NCI-H187 (cell line): ENCODE measurements at places on chromosomes 7 and 10.

GRCh38 chr7:133007961-133008360 lies 73.9 kb downstream of the CHCHD3 start:
- no peak for DNase-seq

- DNase-seq: no peak
Measured at GRCh38 chr10:69047111-69047832, 40.6 kb upstream of the SRGN start.

GRCh38 chr10:61847087-61847486 lies 54.4 kb upstream of the ARID5B start:
- no peak for DNase-seq

GRCh38 chr7:137642472-137642871 lies 204.3 kb downstream of the DGKI start:
- no peak for DNase-seq

- DNase-seq: peak; percentile 54
Measured at GRCh38 chr7:137820677-137821420, 25.9 kb downstream of the DGKI start.

GRCh38 chr7:40519009-40519408 lies 384.2 kb downstream of the SUGCT start:
- no peak for DNase-seq

DNA sequence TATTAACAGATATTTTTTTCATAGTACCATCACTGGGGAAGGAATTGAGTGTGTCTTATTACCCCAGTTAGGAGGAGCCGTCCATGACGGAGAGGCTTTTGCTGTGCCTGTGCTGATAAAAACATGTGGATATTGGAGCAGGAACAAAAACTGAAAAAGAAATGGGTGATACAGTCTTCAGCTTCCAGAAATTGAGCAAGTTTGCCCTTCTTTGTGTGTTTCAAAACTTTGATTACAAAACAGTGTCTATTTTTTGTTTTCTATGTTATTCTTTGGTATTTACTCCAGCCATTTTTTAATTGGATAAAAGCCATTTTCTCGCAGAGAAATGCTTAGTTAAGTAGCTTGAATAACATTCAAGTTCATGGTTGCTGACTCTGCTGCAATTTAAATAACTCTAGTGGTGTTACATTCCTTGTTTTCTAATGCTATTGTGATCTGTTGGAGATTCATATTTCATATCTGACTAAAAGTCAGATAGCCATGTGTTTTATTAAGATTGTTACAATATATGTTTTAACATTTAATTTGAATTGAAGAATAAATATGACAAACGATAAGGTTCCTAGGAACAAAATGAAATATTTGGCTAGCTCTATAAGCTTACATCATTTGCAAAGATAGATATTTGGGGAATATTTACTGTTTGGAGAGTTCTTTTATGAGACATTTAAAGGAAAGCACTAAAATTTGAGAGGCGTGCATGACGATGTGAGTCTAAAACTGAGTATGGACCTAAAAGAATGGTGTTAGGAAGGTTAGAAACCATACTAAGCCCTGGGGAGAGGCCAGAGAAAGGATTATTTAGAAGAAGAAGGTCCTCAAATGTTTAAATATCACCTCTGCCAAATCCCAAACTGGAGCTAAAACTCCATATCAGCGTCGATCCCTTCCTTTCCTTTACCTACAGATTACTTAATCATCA lies 747.3 kb upstream of the CELF2 start:
- no peak for DNase-seq

DNA sequence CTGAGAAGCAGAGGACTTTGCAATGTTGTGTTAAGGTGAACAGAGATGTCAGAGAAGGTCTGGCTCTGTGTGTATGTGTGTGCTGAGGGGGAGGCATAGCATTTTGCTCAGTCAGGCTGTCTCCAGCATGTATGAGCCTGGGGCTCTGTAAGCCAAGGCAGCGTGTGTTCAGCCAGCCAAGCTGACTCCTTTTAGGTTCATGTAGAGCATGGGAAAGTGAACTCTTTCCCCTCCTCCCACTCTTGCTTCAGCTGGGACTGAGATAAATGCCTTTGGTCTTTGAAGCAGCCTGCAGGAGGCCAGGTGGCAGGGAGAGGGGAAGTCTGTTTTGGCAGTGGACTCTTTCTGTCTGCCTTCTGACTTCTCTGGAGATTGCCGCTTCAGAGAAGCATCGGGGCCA lies 3.8 kb downstream of the SFXN2 start:
- no peak for DNase-seq

DNA sequence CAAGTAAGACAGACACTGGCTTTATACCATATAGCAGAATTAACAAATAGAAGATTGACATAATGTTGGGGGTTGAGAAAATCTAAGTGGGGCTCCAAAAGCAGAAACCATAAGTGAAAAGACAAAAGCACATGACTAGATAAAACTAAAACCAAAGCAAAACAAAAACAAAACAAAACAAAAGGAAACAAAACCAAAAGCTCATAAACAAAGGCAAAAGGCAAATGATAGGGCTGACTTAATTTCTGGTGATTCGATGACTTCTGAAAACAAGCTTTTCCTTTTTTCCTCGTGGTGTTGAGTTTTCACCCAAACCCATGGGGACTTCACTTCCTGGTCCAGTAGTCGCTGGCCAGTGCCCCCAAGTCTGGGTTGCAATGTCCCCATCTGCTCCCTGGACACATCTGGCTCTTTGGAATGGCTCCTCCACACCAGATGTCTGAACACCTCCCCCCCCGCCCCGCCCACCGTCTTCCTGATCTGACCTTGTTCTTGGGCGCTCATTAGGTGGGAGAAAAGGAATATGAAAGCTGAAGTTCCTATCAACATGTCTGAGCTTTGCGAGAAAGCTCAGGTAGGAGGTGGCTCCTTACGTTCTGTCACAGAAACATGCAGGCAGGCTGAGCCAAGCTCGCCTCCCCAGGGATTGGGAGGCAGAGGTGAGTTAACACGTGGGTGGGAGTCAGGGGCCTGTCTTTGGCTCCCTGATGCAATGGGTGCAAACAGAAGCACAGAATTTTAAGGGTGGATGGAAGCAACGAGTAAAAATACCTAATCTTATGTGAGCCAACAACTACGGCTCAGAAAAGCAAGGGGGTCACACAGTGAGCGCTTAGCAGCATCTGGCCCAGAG lies 121.0 kb downstream of the NEURL1 start:
- DNase-seq: no peak

GRCh38 chr7:36011588-36011965 lies 141.5 kb upstream of the EEPD1 start:
- DNase-seq: no peak

GRCh38 chr10:311901-312665 lies 176.8 kb downstream of the ZMYND11 start:
- DNase-seq: no peak

DNA sequence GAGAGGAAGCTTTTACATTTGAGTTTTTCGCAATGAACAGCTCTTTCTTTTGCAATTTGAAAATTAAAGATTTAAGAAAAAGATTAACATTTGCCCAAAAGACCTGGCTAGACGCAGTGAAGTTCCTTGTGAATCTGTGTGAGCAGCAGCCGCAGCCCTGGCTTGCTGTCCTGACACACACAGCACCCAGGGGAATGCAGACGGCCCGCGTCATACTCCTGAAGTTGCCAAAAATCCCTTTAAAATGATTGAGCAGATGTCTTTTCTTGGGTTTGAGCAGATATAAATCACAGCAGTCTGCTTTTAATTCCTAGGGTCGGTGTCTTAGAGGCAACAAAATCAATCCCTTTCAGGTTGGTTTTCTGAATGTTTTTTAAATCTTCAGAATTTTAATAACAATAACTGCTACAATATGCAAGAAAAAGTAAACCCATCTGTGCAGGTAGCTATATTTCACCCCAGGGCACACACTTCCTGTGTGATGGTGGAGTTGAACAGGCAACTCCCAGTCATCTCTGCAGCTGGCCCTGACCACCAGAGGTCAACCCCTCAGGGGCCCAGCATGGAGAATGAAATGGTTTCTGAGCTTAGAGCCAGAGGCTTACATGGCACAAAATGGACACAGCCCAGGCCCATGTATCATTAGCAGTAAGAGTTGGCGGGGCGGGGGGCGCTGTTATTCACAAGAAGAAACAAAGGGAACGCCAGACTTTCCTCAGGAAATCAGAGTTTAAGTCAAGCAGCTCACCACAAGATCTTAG lies 32.2 kb upstream of the TRIL start:
- DNase-seq: no peak

DNA sequence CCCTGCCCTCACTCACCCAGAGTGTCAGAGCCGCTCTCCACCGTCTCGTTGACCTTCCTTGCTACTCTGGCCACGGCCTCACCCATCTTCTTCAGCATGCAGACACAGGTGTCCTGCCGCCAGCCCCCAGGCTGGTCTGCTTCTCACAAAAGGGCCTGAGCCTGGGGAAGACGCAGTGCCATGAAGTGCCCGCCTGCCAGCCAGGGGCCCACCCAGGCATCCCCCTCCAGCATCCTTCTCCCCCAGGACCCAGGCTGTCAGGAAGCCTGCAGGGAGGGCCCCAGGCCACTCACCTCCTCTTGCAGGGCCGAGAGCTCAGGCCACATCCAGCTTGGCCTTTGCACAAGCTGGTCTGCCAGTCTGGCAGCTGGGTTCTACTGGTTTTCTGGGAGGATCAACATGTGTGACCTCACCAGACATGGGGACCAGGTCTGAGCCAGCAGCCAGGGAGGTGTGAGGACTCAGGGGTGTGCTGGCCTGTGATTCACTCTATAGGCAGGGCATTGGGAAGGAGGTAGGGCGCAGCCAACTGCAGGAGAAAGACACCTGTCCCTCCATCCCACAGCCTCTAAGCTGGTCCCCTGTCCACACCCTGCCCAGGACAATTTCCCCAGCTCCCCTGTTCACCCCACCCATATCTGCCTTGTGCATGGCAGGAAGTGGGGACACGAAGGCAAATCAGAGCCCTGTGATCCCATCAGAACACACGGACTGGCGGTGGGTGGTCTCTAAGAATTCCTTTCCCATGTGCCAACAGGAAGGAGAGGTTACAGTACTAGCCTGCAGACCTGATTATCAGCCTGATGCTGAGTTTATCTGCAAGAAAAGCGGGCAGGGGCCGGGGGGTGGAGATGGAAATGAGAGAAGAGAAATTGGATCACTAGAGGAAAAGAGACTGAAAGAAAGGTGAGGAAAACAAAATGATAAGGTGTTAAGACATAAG lies 5.7 kb downstream of the LRRC20 start:
- DNase-seq: no peak

DNA sequence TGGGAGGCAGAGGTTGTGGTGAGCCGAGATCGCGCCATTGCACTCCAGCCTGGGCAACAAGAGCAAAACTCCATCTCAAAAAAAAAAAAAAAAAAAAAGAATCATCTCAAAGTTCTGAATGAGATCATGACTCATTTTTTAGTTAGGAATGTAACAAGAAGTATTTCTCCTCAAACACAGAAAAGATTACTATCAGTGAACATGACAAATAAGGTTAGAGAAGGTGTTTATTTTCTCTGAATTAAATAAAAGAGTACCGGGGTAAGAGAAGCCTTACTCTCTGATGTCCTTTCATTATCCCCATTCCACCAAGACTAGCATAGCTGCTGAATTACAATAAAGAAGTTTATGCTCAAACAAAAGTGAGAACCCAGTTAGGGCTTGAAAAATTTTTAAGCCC lies 50.1 kb downstream of the IPMK start:
- no peak for DNase-seq

DNA sequence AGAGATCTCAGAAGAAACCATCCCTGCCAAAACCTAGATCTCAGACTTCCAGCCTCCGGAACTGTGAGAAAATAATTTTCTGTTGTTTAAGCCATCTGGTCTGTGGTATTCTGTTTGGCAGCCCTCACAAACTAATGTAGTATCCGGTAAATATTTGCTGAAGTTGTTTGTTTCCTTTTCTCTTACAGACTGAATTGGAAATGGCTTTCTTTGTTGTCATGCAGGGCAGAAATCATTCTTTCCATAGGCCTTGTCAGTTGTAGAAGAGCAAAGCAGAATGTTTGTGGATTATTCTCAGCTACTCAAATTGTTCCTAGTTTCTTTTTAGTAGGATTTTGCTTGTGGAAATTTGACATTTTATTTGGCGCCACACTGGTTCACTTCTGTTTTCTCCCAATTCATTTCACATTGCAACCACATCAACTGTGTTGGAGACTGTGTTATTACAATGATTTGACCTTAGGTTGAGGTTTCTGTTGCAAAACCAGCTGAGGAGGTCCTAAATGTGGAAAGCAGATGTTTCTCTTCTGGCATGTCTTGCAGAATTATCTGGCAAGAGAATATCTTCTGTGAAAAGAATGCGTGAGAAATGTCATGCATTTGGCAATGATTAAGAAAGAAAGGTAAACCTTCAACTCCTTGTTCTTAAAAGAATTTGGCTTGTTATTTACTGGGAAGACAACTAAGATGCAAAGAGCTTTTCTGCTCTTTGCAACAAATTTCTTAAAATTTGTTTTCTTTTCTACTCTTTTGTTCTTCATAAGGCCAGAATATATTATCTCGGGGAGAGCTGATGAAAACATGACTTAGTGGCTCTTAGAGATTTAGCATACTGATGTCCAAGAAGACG lies 25.8 kb downstream of the ACTA2 start:
- DNase-seq: no peak

DNA sequence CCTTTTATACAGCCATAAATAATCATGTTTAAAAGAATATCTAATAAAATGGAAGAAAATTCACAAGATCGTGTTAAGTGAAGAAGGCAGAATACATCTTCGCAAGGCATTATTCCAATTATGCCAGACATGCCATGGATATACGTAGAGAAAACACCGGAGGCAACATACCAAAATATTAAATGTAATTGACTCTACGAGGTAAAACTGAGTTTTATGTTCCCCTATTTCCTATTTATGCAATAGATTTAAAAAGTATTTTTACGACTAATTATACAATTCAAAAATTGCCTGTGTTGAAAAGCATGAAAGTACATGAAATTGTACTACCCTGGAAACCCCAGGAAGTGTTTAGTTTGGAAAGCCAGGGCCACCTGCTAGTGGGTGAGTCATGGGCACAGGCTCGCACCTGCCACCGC lies 936 bp upstream of the REPIN1 start:
- DNase-seq: no peak

GRCh38 chr7:35987016-35987415 lies 166.0 kb upstream of the EEPD1 start:
- no peak for DNase-seq

DNA sequence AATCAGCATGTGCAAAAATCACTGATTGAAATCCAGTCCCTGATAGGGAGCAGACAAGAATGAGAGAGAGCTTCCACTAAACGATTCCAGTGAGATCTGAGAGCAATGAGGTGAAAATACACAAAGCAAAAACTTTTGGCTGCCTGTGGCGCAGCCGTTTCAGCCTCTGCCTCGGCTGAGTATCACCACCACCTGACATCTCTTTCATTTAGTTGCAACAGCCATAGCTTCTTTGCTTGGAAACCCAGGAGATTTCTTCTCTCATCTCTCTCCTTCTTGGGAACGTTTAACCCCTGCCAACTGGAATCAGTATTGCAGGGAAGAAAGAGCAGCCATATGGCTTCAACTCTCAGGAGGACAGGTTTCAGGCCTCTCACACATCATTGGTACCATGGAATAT lies 237.3 kb upstream of the AGK start:
- no peak for DNase-seq
